ENCODE measurements at places on chromosomes 7 and 10. TPM values are rescaled to one million over a fixed set of nuclear protein-coding genes. Genes with fewer than 3 reads are reported as not detected.

The NDUFB8 gene
- total RNA-seq = 122 TPM

The DNAH11 gene
- total RNA-seq = under 0.01 TPM

The NODAL gene
- total RNA-seq = not detected

The PRSS1 gene
- total RNA-seq = not detected

The MAGI2 gene
- total RNA-seq = 10.8 TPM

The RAB19 gene
- not detected for total RNA-seq

The MUC12 gene
- total RNA-seq = not detected

All from subcutaneous preadipocyte (primary cell).